ENCODE measurements at places on chromosomes 4 and X. TPM values are rescaled to one million over a fixed set of nuclear protein-coding genes. Genes with fewer than 3 reads are reported as not detected.

PPP4R3C gene
- not detected for total RNA-seq

MAGEA11 gene
- not detected for total RNA-seq

GRCh38 chr4:118942465-118942864, 53.8 kb downstream of the SYNPO2 start:
- DNase-seq: no peak

DNA sequence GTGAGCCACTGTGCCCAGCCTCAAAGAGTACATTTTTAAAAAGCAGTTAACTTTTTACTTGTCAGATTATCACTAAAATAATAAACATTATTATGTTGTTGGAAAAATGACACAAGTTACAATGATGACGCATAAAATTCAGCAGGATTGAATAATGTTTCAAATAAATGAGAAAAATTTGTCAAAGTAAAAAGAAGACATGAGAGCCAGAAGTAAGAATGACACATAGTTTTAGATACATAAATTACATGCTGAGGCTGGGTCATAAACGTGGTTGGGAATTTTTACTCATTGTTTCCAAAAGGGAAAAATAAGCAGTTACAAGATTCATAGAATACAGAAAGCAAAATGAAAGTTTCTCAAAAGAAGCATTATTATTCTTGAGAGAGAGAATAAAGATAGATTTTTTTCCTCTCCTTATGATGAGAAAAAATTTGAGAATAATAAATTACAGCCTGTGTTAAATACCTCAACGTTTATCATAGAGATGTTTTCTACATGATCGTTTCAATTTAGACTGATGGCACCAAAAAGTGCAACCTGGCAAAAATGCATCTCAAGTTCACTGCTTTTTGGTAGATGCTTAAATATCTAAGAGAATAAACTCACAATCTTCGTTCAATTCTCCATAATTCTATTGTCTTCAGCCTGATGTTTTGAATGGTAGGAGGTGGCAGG, 40.4 kb downstream of the GUCY1B1 start:
- DNase-seq: no peak

DNA sequence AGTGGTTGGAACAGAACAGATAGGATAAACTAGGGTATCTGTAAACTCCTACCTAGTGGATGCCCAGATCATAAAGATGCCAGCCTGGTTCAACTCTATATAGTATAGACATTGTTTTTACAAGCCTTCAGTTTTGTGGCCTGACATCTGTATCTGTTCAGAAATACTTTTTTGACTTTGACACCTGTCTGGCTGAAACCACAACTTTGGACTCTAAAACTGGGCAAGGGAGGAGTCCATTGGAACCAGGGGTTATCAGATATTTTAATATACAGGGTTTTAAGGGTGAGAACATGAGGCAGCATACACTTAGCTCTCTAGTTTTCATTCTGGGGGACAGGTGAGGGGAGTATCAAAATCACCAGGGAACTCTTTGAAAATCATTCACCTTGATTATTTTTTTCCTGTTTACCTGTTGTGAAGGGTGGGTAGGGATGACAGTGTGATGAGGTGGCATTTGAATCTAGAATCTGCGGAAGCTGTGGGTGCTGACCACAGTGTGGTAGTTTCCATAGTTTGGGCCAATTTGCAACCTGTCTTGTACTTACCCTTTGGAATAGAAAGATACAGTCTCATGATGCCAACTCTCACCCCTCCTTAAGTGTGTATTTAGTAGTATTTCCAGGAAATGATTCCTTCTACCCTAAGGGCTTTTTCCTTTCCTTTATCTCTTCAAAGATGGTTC, 20.6 kb downstream of the GAB1 start:
- no peak for DNase-seq

GRCh38 chr4:184573701-184574100, 75.5 kb downstream of the CASP3 start:
- DNase-seq: no peak
